ENCODE measurements at places on chromosomes 5 and 9.

GRCh38 chr5:134584662-134585061 is 48.0 kb downstream of the SAR1B start:
- no peak for DNase-seq

DNA sequence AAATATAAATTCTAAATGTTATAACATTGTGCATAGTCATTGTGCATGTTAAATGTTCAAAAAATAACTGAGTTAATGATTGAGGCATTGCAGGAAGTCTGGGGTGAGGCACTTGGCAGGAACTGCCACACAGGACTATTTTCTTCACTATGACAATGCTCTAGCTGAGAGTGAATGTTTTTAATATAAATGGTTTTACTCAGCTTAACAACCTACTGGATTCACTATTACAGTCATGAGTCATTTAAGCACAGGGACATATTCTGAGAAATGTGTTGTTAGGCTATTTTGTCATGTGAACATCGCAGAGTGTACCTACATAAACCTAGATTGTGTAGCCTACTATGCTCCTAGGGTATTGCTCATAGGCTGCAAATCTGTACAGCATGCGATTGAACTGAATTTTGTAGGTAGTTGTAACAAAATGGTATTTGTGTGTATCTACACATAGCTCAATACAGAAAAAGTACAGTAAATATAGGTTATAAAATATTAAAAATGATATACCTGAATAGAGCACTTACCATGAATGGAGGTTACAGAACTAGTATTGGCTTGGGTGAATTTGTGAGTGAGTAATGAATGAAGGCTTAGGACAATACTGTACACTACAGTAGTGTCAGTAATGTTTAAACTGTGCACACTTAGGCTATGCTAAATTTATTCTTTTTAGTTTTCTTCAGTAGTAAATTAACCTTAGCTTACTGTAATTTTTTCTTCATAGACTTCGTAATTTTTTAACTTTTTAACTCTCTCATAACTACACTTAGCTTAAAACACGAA is 346.1 kb upstream of the PTGER4 start:
- DNase-seq: no peak

- DNase-seq: peak; percentile 15
Measured at GRCh38 chr9:131839281-131840084, 99.6 kb upstream of the RAPGEF1 start.

GRCh38 chr9:134324359-134325095 is 1.7 kb upstream of the RXRA start:
- DNase-seq: no peak

DNA sequence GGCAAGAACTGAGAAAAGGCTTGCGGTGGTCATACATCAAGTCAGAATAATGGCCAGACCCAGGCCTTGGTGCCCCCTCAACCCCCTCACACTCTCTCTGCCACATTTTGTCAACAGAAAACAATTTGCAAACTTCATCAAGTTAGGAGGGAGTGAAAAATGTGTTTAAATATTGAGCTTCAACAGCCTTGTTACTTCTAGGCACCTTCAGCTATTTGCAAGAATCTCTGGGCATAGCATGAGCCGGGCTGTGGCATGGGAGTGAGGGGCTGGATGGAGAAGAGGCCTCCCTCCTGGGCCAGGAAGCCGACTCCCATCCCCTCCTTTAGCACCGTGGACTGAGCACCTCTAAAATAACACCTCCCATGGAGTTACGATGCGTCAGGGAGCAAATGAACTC is 52.2 kb upstream of the GRHPR start:
- DNase-seq: no peak

- no peak for DNase-seq
Measured at GRCh38 chr9:110958847-110959246, 79.4 kb downstream of the LPAR1 start.

DNA sequence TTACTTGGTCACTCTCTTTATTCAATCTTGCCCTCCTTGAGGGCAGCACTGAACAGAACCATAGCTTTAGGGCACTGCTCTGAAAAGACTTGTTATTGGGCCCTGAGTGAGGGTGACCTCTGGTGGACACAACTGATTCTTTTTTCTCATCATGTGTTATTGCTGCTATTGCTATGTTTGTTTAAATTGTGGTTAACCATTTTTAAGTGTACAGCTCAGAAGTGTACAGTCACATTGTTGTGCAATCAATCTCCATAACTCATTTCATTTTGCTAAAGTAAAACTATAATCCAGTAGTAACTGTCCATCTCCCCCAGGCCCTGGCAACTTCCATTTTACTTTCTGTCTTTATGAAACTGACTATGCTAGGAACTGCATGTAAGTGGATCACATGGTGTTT is 351.1 kb upstream of the RIOK2 start:
- no peak for DNase-seq

GRCh38 chr5:97838214-97838613 is 655.2 kb upstream of the RIOK2 start:
- no peak for DNase-seq

GRCh38 chr5:124941051-124942049 is 194.9 kb upstream of the ZNF608 start:
- no peak for DNase-seq

GRCh38 chr5:179796877-179797608 is 3.3 kb downstream of the LTC4S start:
- DNase-seq: no peak

DNA sequence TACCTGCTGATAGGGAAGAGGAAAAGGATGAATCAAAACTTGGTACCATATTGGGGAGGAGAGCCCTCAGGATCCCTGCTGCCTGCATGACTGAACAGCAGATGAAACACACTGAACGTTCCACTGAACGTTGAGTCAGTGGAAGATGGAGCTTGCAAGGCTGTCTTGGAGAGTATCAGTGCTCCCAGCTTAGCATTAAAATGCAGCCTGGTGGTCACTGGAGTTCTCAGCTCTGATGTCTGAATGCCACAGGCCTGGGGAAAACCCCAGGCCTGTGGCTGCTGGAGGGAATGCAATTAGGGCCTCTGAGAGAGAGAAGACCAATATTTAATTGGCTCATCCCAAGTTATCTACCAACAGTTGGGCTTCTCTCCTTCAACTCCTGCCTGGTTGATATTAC is 54.5 kb downstream of the PDE4D start:
- DNase-seq: no peak

Data from activated CD4-positive, alpha-beta T cell treated with anti-CD3 and anti-CD28 coated beads for 1 hour (primary cell).